ENCODE measurements at places on chromosomes 11 and 22.

- no peak for DNase-seq
These were observed 21.0 kb upstream of the TOLLIP start for GRCh38 chr11:1330473-1330872.

DNA sequence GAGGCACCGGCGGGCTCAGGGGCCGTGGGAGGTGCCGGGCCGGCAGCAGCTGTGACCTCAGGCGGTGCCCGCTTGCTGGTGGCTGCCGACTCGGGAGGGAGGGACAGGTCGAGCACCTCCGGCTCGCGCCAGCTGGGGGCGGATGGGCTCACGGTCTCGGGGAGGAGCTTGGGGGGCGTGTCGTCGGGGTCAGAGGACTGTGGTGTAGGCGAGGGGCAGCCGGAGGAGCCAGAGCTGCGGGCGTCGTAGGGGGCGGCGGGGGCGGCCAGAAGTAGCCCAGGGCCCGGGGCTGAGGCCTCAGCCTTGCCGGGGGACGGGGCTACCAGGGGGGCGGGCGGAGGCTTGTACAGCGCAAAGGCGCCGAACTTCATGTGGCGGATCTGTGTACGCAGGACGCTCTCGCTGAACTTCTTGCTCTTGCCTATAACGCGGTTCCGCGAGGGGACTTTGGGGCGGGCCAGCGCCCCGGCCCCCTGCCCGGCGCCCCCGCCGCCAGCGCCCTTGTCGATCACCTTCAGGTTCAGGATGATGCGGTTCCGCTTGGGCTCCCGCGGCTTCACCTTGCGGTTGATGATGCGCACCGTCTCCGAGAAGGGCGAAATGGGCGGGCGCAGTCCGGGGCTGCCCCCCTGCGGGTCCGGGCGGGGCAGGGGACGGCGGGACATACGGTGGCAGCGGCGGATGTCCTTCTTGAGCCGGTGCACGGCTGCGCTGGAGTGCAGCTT is 5.5 kb downstream of the CBX6 start:
- DNase-seq: no peak

DNA sequence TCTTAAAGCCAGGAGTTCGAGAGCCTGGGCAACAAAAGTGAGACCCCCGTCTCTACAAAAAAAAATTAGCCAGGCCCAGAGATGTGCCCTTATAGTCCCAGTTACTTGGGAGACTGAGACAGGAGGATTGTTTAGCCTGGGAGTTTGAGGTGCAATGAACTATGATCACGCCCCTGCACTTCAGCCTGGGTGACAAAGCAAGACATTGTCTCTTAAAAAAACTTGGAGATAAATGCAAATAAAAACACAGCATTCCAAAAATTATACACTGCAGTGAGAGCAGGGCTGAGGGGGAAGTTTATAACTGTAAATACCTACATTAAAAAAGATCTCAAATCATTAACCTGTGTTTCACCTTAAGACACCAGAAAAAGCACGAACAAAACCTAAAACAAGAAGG is 22.1 kb downstream of the AP2A2 start:
- DNase-seq: no peak

DNA sequence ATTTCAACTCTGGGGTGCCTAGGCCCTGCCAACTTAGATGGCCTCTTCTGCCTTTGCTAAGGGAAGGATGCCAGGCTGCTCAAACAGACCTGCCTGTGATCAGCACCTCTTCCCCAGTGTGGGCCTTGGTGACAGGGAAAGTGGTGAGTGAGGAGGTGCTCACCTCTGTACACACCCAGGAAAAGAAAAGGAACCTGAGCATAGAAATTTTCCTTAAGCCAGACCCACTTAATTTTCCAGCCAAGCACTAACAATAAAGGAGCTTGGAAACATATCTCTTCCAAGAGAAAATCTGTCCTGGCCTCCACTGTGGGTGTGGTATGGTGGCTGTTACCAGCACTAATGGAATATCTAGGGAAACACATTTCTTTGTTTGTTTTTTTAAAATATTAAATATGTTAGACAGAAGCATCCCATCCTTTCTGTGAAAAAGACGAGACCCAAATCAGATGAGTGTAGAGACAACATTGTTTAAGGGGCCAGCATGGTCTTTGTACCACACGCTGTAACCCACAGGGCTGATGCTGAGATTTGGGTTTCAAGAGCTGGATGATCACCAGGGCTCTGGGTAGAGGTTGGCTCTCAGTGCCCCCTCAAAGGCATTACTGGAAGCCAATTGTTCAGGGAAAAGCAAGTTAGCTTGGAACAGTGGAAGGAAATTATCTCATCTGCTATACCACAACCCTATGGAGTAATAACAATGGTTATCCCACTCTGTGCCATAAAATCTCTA is 472.2 kb downstream of the INSC start:
- no peak for DNase-seq

DNA sequence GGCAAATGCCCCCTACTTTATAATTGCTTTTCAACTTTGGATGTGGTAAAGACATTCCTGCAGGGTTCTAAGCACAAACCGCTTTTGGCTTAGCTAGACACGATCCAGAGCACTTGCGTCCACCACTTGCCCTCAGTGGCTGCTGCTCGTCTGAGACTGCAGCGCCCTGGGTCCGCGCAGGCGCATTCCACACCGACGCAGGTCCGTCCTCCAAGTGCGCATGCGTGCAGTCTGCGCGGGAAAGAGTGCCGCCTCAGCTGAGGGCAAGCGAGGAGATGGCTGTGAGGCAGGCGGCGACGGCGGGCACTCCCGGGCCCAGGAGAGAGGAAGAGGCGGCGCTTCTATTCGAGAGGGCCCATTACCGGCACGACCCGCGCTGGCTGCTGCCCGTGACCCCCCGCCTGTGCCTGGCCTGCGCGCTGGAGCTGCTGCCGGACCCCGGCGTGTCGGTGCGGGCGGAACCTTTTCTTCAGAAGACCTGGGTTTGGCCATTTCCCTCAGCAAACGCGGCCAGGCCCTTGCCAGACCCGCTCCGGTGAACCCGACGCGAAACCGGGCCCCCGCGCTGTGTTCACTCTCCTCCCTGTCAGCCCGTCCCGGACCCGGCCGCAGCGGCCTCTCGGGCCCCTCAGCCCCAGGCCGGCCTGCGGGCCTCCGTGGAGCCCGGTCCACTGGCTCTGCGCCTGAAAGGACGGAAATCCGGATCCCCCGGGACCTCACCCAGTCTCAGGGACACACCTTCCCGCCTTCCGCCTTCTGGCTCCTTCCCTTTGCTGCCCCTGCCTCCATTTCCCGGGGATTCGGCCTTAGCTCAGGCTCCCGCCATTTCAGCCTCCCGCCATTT is at the start of gene MEI1:
Gene MEI1 (plus strand): TSS at position 240 of the 844 bp plus-strand sequence. CDS start 36 bp downstream, at position 276.
- no peak for DNase-seq

DNA sequence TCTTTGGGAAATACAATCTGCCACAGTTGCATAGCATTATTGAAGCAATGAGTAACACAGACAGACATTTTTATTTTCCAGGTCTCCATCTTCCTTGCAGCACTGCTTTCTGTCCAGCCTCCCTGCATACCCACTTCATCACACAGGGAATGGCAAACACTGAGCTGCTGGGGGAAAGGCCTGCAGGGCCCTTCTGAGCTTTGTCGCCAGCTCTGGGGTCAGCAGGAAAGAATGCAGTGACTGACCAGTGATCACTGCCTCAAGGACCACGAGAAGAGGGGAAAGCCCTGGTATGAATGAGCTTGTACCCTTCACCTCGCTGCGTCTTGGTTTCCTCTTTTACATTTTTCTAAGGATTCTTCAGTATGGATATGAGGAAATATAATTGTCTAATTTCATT is 21.3 kb upstream of the MICAL2 start:
- DNase-seq: no peak

GRCh38 chr22:46736705-46737104 is 1.3 kb downstream of the CERK start:
- DNase-seq: no peak

DNA sequence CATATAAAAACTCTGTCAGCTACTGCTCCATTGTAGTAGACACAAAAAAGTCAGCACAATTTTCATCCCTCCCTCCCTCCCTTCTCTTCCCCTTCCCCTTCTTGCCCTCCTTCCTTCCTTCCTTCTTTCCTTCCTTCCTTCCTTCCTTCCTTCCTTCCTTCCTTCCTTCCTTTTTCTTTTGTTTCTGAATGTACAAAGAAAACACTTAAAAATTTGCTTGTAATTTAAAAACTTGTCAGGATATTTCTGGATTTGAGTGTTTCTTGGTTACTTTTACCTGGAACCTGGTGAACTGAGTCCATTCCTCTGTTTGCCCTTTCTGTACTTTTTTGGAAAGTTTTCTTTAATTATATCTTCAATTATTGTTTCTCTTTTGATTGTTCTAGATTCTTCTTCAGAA is 31.5 kb upstream of the PLET1 start:
- no peak for DNase-seq

GRCh38 chr11:130068986-130069658 is 572 bp upstream of the APLP2 start:
- DNase-seq: no peak

- DNase-seq: no peak
These were observed 984.4 kb downstream of the FAM181B start for GRCh38 chr11:81749245-81749644.

- no peak for DNase-seq
These were observed 58.2 kb downstream of the MORC2 start for GRCh38 chr22:30910358-30910757.

DNA sequence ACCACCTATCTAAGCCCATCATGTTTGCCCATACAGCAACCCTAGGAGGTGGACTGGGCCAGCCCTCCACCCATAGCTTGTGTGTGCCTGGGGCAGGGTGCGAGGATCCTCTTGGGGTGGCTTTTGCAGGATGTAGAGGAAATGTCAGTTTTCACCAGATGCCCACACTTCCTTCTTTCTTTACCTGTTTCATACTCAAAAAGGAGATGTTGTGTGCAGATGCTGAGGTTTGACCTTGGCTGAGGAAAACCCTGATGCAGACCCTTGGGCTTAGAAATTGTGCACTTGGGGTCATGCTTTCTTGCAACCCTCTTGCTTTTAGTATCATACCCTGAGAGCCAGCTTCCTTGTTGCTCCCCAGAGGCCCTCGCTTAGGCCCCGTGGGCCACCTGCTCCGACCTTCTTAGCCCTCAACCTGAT is 2.2 kb downstream of the HTR3A start:
- no peak for DNase-seq

DNA sequence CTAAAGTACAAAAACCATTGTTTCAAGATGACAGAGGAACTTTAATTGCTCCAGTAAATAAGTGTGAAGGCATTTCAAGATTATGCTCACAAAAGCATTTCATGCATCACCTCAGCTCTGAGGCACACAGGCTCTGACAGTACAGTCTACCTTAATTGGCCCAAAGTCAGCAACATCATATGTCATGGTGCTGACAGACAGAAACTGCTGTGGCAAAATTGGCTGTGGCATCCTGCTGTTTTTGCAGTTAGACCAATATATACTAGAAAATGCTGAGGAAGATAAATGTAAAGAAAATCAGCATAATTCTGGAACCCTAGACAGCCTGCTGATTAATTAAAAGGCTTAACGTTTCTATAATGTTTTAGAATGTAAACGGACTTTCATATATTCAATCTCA is 34.9 kb upstream of the PPP2R1B start:
- DNase-seq: no peak

DNA sequence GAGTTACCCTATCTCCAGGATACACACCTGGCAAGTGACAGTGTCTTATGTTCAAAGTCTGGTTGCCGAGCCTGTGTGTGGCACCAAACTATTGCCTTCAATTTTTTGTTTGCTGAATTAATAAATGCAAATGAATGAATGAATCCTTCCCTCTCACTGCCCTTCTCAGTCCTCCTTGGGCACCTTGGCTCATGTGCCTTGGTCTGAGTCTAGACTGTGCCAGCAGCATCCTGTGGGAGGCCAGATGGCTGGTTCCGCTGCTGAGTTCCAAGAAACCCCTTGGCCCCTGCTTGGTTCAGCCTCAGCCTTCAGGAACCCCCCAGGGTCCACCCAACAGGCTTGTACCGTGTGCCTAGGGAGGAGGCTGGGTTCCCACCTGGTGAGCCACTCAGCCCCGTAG is 31.0 kb downstream of the TOB2 start:
- no peak for DNase-seq

DNA sequence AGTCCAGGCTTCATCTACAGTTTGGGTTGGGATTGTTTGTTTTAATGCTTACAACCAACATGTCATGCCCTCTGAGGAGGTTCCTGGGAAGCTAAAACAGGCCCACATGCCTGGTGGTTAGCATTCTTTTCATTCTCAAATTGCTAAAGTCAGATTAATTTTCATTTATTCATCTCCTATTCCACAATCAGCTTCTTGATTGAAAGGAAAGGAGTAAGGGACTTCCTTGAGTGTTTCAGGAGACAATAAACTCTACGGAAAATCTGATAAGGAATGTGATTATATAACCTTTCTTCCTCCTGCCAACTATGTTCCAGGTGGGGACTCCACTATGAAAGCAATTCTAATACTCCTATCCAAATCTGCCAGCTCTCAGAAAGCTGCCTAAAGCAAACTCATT is 30.8 kb downstream of the MRTFA start:
- DNase-seq: no peak

- no peak for DNase-seq
These were observed 2.1 kb upstream of the PIK3C2A start for GRCh38 chr11:17209939-17210245.

- DNase-seq: no peak
These were observed 583 bp downstream of the FGF4 start for GRCh38 chr11:69774354-69775162.

GRCh38 chr11:124977006-124977405 is 23.0 kb downstream of the CCDC15 start:
- no peak for DNase-seq

GRCh38 chr22:19393704-19394103 is 37.8 kb downstream of the HIRA start:
- DNase-seq: no peak

DNA sequence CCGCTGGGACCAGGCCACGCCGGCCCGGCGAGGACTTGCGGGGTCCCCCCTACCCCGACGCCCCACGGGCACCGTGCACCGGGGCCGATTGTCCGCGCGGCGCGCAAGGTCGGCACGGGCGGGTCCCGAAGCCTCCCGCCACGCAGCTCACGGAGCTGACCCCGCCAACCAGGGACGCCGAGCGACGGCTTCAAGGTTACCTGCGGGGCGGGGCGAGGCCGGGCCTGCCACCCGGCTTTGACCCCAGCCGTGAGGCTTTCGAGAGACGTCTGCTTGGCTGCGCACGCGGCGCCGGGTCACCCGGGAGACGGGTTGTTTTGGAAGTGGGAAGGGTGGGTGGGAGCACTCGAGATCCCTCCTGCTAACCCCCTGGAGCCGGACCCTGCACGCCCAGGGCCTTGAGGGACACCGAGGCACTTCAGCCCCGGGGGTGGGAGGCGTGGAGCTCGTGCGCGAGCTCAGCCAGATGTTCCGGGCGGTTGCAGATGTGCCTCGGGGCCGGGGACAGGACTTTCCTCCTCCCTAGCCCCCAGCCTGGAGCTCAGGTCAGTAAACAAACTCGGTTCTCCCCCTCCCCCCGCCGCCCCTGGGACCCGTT is 3.2 kb upstream of the WNT11 start:
- DNase-seq: peak; percentile 23

DNA sequence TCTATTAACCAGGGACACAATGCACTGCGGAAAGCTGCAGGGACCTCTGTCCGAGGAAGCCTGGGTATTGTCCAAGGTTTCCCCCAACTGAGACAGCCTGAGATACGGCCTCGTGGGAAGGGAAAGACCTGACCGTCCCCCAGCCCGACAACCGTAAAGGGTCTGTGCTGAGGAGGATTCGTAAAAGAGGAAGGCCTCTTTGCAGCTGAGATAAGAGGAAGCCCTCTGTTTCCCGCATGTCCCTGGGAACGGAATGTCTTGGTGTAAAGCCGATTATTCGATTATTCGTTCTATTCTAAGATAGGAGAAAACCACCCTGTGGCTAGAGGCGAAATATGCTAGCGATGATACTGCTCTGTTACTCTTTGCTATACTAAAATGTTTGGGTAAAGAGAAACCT is 5.2 kb downstream of the BET1L start:
- DNase-seq: no peak

- peak; percentile 44 for DNase-seq
These were observed 43.2 kb downstream of the CD82 start for GRCh38 chr11:44608651-44608990.

All from SJCRH30 (cell line).